ENCODE measurements at places on chromosomes 3 and 15.

DNA sequence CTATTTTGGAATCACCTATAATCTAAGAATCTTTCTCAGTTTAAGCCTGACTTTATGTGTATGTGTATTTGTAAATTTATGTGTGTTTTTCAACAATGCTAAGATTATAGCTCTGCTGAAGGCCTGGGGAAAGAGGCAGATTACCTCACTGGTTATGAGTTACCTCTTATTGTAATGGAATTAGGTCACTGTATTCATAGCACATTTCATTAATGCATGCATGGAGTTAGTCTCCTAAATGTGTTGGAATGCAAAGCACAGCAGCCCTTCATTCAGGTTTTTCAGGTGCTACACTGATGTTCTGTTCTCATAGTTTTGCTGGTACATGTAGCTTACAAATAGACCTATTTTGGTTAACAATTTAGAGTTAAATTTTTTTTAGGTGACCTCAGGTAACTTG lies 9.5 kb downstream of the GPR87 start:
- DNase-seq = no peak

DNA sequence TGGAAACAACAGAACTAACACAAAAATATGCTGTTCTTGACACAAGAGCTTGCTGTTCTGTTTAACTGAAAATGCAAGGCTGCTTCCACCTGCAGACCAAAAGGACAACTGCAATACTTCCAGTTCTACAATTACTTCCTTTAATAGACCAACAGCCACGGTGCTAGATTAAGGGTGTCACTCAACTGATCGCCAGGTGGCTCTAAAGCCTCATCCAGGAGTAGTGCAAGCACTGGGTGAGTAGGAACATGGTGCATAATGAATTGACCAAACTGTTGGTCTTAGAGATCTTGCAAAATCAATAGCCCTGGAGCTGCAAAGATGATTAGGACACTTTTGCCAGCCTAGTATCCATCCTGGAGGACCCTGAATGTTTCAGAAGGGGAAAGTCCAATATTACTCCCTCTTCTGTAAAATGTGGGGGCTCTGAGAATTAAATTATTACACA lies 3.6 kb upstream of the CLDN16 start:
- DNase-seq = peak; percentile 68

GRCh38 chr15:85755471-85755870 lies 39.3 kb downstream of the KLHL25 start:
- DNase-seq = no peak

- DNase-seq = no peak
These were observed 166.8 kb upstream of the LPP start for GRCh38 chr3:187987187-187987586.

- DNase-seq = no peak
These were observed 766.4 kb downstream of the AGBL1 start for GRCh38 chr15:86846036-86846435.

- DNase-seq = no peak
These were observed 82.7 kb downstream of the TLE3 start for GRCh38 chr15:70014860-70015490.

- no peak for DNase-seq
These were observed 77.9 kb upstream of the TSC22D2 start for GRCh38 chr3:150330174-150330573.

DNA sequence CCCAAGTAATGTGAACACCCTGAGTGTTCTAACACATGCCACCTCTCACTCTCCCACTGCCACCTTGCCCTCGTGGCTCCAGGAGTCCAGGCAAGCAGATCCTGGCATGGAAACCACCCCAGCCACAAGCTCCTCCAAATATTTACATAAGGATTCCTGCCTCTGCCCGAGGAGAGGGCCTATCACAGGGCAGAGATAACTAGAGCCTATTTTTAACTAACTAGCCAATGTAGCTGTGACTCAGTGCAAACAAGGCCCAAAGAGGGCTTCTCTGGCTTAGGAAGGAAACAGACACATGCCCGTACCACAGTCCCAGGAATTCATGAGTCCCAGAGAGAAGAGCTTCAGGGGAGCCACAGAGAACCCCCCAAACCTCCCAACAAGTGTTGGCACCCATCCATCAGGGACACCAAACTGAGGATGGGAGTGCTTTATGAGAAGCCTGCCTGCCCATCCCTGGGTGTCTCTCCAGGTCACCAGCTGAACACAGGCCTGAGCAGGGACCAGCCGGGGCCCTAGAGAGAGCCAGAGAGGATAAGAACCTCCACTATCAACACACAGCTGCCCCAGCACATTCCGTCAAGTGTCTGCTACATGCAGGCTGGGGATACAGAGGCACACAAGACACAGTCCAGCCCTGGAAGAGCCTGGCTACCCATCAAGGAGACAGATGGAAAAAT lies 9.2 kb downstream of the FYCO1 start:
- DNase-seq = peak; percentile 84

GRCh38 chr15:70348581-70349344 lies 251.0 kb upstream of the TLE3 start:
- DNase-seq = no peak

GRCh38 chr3:171811295-171811912 lies 1.1 kb upstream of the PLD1 start:
- peak; percentile 100 for DNase-seq

DNA sequence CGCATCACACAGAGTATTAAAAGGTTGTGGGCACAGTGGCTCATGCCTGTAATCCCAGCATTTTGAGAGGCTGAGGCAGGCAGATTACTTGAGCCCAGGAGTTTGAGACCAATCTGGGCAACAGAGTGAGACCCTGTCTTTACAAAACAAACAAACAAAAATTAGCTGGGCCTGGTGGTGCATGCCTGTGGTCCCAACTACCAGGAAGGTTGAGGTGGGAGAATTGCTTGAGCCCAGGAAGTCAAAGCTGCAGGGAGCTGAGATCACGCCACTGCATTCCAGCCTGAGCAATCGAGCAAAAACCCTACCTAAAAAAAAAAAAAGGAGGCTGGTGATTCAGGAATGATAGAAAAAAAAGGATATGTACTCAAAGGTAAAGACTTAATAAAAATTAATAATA lies 28.2 kb upstream of the ST6GAL1 start:
- peak; percentile 37 for DNase-seq

DNA sequence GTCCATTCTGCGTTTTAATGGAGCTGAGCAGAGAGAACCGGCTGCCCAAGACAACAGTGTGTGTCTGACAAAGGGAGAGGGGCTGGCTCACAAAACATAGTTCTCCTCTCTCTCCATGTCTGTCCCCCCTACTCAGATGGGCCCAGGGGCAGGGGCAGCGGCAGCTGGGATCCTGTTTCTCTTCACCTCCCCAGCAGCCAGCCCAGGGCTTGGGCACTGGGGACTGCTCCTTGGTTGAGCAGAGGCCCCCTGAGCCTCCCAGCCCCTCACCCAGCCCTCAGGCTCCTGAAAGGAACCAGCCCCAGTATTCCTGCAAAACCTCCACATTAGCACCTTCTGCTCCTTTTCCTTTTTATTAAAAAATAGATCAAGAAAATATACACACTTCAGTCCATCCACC lies 17.8 kb downstream of the TPRA1 start:
- DNase-seq = no peak

Data from amniotic epithelial cell (primary cell).